ENCODE measurements at places on chromosomes 3 and 15.

GRCh38 chr15:66232267-66232625, 21.3 kb downstream of the MEGF11 start:
- no peak for DNase-seq

GRCh38 chr3:178966299-178967176, 105.1 kb downstream of the ZMAT3 start:
- DNase-seq: peak; percentile 59

- no peak for DNase-seq
Measured at GRCh38 chr15:99416191-99417188, 149.3 kb upstream of the MEF2A start.

GRCh38 chr3:109050591-109051167, 67.3 kb downstream of the MORC1 start:
- peak; percentile 2 for DNase-seq

GRCh38 chr3:99330924-99331532, 307.4 kb upstream of the COL8A1 start:
- DNase-seq: no peak

DNA sequence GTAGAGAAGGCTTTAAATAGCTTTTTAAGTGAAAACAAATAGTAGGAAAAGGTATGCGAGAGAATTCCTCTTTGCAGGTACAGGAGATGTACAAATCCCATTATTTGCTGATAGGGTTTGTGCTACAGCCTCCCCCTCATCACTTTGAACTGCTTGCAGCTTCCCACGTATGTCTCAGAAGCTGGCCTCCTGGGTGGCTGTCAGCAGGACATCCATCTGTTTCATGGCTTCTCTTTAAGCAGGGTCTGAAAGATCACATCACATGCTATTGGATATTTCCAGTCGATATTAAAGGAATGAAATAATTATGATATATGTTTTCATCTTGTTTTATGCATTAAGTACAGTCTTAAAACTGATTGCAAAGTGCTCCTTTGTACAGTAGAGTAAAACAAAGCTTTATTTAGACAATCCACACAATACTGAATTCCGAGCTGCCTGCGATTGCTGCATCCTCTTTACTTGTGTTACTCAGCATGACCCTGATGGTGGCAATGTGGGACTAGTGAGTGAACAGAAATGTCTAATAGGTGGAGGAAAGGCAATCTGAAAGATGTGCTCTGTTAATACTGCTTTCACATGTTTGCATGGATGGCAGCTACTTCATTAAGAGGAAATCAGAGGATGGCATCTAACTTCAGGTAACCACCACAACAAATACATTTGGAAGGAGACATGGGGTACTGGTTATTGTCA, 930.6 kb upstream of the SEMA6D start:
- no peak for DNase-seq

GRCh38 chr3:67704322-67704721, 49.9 kb upstream of the SUCLG2 start:
- DNase-seq: no peak

DNA sequence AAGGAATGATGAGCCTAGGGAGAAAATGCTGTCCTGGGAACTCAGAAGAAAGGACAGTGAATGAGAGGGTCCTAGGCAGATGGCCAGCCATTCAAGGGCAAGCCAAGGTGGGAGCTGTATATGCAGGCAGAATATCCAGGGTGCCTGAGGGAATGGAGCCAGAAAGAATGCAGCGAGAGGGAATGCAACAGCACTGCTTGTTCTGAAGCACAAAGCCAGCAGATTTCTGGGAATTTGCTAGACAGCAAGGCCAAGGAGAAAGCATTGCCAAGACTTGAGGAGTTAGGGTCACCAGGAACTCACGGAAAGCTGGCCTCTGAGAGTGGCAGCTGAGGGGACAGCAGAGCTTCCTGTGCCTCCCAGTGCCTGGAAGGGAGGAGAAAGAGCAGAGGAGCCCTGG, 200.6 kb downstream of the MYRIP start:
- no peak for DNase-seq

DNA sequence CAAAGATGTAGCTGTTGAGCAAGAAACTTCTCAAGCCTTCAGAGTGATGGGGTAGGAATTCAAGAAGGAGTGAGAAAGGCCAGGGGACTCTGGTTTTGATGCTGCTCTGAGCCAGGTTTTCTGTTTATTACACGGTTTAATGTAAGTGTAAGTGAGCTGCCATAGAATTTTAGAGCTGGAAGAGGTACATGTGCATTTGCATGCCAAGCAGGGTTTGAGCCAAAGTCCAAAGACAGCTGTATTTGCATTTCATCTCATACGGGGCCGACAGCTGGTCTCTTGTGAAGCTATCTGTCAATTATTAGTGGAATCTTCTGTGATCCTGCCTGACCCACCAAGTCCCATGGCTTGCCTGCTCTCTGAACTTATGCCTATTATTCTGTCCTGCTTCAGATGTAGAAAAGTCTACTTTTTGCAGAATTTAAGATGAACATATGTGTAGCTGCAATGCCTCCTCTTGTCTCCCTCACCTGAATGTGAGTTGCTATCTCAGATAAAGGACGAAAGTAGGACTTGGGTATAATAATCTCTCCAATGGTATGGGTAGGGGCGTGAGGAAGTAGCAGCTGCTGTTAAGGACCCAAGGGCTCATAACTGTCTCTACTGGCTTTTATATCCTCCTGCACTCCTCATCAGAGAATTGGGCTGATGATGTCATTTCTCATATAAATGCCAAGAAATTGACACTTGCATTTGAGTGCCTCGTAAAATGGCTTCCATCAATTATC, 160.0 kb downstream of the SQOR start:
- DNase-seq: no peak

GRCh38 chr3:15875016-15875689, 77.4 kb upstream of the ANKRD28 start:
- DNase-seq: no peak

DNA sequence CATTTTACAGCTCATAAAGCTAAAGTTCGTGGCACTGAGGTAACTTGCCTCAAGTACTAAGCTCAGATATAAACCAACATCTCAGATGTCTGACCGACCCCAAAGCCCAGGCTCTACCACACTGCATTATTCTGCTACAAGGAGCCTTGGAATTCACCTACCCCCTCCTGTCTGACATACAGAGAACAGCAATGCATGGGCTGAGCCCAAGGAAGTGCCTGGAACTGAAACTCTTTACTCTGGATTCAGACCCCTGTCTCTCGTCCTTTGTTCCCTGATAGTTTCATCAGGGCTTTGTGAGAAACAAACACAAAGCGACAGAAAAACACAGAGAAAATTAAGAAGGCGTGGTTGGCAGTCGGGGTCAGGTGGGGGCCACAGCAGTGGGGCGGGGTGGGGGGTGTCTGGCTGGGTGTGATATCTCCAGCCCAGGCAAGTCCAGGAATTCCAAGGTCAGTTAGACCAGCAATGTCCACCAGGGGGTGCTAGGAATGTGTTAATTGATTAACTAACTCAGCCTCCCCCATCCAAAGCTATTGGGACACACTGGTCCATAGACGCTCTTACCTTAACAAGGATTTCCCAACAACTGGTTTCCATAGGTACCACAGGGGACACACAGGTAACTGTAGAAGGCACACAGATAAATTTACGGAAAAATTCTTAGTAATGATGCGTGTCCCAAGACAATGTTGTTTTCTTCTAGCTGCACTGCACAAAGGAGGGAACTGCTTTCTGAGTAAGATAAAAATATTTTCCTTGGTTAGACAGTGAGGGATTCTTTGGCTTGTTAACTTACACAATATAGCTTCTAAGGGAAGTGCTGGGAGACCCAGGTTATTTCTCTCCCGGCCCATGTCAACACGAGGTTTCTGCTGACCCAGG, 18.8 kb upstream of the SSUH2 start:
- DNase-seq: peak; percentile 66

DNA sequence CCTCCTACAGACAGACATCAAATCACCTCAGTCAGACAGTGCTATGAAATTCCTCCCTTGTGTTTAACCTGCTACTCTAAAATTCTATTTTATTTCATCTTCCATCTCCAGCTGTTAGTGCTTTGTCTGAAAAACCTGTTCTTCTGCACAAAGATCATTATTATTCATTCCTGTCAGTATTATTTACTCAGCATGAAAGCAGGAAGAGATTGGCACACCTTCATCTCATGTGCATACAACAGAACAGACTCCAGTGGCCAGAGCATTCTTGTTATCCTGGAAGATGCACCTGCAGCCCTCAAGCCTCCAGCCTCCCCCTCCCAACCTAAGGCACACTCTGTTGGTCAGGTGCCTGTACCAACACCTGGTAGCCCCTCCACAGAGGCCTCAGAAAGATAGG, 1.8 kb upstream of the ROPN1B start:
- no peak for DNase-seq

GRCh38 chr3:136166507-136166906, 29.6 kb downstream of the MSL2 start:
- no peak for DNase-seq

DNA sequence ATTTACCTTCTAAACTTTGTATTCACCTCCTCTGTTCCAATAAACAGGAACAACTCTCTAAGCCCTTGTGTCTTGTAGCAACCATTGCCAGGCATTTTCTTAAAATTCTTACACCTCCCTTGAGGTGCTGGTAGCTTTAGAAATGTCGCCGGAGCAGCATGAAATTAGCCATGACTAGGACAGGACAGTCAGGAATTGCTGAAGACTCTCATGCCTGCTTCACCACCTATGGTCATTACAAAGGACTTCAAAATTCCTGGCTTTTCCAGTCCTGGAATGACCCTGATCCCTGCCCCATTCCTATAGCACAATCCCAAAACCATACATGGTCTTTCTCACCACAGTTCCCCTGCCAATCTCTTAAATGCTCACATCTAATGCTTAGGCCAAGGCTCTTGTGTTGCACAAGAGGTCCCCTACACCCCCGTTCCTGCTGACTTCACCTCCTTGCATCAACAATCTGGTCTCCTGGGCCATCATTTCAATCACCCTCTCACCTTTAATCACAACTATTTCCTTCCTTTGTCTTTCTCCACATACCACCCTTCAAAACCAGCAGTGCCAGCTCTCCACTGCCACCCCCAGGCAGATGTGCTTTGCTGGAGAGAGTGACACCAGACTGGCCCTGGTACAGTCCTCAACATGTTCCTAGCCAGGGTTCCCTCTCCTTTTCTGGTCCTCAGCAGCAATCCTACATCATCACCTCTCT, 113.2 kb upstream of the TJP1 start:
- peak; percentile 8 for DNase-seq

DNA sequence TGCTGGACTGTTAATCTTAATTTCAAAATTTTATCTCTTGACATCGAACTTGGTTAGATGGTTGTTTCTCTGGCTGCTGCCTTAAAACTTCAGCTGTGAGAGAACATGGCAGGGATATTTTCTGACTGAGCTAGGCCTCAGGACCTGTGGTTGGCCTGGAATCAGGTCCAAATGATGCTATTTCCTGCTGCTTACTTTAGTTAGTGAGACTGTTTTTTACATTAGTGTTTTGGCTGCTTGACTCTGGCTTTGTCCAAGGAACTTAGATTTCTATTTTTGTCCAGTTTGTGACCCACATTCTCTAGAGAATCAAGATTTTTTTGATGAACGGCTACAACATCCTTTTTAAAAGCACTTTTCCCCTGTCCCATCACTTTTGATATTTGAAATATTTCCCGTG, 497.9 kb upstream of the SGO1 start:
- no peak for DNase-seq

GRCh38 chr3:14338242-14338641, 64.2 kb upstream of the SLC6A6 start:
- DNase-seq: no peak

- DNase-seq: no peak
Measured at GRCh38 chr15:29805043-29805707, 17.1 kb downstream of the TJP1 start.

- no peak for DNase-seq
Measured at GRCh38 chr3:188832961-188833721, 338.6 kb upstream of the TPRG1 start.

DNA sequence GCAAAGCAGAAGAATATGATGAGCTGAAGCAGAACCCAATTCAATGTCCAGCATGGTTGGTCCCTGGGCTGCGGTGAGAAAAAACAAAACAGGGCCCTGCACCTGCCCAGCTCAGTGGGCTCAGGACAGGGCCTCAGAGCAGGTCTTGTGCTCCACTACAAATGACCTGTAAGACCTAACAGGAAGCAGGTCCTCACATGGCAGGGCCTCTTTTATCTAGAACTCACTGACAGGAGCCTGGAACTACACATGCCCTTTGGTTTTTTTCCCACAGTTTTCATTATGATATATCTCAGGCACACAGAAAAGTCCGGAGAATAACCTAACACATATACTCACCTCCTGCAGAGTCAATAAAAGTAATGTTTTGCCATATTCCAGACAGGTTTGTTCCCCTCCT, 38.4 kb downstream of the CCDC12 start:
- no peak for DNase-seq

DNA sequence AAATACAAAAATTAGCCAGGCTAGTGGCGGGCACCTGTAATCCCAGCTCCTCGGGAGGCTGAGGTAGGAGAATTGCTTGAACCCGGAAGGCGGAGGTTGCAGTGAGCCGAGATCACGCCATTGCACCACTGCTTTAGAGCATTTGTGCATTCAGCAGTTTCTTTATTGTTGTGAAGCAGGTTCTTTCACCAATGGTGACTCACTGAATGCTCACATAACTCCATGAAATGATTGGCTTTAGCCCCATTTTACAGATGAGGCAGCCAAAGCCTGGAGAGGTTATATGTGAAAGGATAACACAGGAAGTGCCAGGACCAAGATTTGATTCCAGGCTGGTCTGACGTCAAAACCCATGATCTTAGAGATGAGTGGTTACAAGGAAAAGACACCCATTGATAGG, 195.2 kb downstream of the SLCO3A1 start:
- DNase-seq: no peak

GRCh38 chr15:89496155-89497098, at the start of gene RHCG:
Gene RHCG (minus strand): TSS chr15:89496583. CDS start chr15:89496544, 39 bp downstream.
- DNase-seq: peak; percentile 79

DNA sequence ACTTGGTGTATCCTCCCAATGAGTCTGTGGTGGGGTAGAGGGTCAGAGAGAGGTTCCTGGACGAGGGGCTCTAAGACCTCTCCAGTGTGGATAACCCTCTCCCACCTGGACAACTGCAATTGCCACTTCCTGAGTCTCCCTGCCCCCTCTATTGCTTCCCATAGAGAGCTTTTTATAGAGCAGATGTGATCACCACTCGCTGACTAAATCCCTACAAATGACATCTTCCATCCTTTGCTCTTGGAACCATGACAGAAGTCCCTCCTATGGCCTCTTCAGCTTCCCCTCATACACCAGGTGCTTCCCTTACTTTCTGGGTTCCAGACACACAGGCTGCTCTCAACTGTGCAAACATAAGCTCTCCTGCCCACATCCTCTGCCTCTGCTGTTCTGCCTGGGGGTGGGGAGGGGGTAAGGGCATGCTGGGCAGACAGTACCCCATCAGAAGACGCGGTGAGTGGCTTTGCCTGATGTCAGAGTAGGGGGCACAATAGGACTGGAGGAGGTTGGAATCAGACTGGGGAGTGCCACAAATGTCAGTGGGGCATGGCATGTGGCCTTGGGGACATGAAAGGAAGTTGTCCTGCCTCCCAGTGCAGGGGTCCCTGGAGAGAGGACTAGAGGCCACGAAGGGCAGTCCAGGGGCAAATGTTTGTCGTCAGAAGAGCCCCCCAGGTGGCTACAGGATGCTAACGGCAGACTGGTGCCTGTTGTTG, 15.2 kb downstream of the ITIH3 start:
- no peak for DNase-seq

GRCh38 chr3:14280326-14280725, 101.7 kb downstream of the LSM3 start:
- no peak for DNase-seq

GRCh38 chr15:53116169-53116568, 326.0 kb upstream of the ONECUT1 start:
- DNase-seq: no peak

All from SW480 (cell line).